ENCODE measurements at places on chromosomes 16 and 17. TPM values are rescaled to one million over a fixed set of nuclear protein-coding genes. Genes with fewer than 3 reads are reported as not detected.

Gene ATPAF2
- 27.0 TPM for total RNA-seq

Gene LRRC75A
- total RNA-seq: 5.7 TPM

Gene SLFN14
- not detected for total RNA-seq

Gene HCRT
- not detected for total RNA-seq

Gene RMI2
- 67.0 TPM for total RNA-seq

Gene CORO7
- 167 TPM for total RNA-seq

DNA sequence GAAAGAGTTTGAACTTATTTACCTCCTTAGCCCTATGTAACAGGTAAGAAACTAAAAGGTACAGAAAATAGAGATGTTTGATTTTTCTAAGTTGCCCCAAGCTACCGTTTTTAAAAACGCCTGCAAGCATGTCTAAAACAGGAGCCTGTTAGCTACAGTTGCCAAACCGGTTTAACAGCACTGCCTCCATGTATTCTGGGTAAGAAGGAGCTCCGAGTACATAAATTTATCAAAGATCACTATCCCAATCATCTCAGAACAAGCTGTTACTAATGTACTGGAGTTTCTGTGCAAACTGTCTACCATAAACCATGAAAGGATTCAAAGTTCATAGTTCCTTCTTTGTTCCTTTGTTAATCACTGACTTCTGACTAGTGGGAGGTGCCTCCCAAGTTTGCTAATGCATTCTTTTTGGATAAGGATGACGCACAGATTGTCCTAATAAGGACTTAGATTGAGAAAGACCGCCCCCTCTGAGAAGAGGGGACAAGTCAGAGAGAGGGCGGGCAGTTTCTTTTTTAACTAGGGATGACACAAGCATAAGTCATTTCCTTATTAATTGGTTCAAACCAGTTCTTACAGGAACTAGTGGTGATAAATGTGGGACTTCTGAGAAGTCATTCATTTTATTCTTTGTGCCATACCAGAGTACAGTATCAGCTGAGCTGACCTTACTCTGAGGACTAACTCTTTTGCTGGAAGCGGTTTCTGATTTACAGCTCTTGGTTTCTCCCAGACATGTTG lies 55.3 kb downstream of the TUBD1 start:
- DNase-seq: peak; percentile 87

- DNase-seq: peak; percentile 43
These were observed 20.6 kb upstream of the MAPT start for GRCh38 chr17:45873728-45874127.

GRCh38 chr17:72962106-72962505 lies 130.4 kb downstream of the SLC39A11 start:
- DNase-seq: no peak

Measured in activated CD8-positive, alpha-beta T cell treated with anti-CD3 and anti-CD28 coated beads, Interleukin-2, amount 10 ng/mL, durations not matched to agents 7 days and 5 days (primary cell).